ENCODE measurements at places on chromosomes 6 and 20.

DNA sequence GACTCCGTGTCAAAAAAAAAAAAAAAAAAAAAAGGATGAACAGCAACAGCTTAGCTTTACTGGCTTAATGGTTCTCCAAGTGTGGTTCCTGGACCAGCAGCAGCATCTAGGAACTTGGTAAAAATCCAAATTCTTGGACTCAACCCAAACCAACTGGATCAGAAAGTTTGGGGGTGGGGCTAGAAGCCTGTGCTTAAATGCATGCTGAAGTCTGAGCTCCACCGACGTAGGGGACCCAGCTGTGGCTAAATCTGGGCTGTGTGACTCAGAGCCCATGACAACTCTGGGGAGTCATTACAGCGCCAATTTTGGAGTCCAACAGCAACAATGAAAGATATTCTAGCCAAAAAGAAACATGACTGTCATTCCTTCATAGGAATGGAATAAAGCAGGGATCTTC lies 13.6 kb upstream of the CHD6 start:
- DNase-seq, result peak; percentile 80

GRCh38 chr20:47405775-47406325 lies 49.4 kb upstream of the ZMYND8 start:
- no peak for DNase-seq

DNA sequence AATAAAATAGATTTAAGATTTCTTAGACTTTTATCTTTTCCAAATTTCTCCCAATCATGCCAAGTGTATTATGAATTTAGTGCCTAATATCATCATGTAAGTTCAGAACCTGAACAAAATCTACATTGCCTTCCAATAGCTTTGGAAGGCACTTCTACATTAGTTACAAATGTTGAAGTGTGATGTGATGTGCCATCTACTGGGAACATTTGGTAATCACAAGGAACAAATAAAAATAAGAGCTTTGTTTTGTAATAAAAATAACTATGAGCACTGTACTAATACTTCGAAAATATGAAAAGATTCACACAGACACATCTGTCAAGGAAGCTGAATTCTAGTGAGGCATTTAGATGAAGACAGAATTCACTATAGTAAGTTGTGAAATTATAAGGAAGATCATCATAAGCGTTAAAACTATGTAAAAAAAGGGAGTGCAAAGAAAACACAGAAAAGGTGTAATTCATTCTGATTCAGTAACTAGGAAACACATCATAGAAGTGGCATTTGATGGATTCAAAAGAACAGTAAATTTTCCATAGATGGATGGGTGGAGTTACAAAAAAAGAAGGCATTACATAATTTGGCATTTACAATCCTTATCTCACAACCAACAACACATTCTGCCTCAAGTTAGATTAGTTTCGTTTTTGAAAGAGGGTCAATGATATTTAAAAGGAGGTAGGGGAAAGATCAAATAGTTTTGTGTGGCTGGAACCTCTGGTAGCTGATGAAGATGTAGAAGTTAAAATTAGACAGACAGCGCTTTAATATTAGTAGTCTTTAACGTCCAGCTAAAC lies 161.0 kb downstream of the ASCC3 start:
- no peak for DNase-seq

- no peak for DNase-seq
Observed at GRCh38 chr6:20835315-20836010, 301.2 kb downstream of the CDKAL1 start.

DNA sequence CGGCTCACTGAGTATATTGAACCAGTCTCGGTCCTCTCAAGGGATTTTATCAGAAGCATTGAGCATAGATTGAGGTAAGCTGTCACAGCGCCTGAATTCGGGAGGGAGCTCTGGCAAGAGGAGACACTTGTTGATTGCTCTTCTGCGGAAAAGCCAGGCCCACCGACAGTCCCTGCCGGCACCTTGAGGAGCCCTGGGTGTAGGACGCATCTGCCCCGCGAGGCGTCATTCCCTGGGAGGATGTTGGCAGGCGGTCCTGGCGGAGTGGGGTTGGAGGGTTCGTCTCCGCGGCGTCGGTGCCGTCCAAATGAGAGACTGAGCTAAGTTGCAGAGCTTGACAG lies 843 bp downstream of the FBXO9 start:
- DNase-seq, result no peak

DNA sequence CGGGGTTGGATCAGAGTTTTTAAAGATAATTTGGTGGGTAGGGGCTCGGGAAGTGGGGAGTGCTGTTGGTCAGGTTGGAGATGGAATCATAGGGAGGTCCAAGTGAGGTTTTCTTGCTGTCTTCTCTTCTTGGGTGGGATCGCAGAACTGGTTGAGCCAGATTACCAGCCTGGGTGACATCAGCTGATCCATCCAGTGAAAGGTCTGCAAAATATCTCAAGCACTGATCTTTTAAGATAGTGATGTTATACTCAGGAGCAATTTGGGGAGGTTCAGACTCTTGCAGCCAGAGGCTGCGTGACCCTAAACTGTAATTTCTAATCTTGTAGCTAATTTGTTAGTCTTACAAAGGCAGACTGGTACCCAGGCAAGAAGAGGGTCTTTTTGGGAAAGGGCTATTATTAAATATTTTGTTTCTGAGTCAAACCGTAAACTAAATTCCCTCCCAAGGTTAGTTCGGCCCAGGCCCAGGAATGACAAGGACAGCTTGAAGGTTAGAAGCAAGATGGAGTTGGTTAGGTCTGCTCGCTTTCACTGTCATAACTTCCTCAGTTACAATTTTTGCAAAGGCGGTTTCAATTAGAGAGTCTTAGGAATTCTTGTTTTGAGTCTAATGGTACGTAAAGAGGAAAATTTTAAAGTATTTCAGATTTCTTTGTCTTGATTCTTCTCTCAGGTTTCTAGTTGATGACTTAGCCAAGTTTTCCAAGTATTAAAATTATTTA lies 53.1 kb downstream of the SCAF8 start:
- no peak for DNase-seq

DNA sequence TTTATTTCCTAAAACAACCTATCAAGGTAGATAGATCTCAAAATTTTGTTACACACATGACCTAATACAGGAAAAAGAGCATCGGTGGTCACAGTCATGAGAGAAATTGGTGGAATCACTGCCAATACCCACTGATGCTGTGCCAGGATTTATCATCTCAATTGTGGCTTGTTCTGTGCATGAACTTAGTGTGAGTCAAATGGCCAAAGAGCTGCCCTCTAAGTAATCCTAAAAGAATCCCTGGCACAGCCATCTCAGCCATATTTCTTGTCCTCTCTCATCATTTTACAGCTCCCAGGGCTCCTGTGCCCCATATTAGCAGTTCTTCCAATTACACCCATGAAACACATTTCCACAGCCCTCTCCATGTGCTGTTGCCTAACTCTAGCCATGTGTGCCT lies 6.1 kb downstream of the GSTA5 start:
- no peak for DNase-seq

DNA sequence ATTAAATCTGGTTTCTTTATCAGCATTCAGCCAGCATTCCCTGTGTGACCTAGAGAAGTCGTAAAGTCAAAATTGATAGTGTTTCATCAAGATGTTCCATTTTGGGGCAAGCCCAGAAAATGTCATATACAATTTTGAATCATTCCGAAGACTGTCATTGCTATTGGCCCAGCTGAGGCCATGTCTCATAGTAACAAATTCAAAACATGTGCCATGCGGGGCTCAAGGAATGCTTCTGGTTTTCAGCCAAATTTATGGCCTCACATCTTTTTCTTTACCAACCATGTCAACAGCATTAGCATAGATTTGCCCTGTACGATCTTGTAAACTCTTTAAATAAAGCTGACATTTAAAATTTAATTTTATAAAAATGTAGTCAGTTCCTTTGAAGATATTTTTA lies 314.7 kb downstream of the PAX1 start:
- no peak for DNase-seq

GRCh38 chr20:10654630-10655029 lies 19.2 kb downstream of the JAG1 start:
- no peak for DNase-seq

- no peak for DNase-seq
Observed at GRCh38 chr20:41125530-41126457, 11.5 kb upstream of the PLCG1 start.

GRCh38 chr6:6001443-6001842 lies 5.3 kb downstream of the NRN1 start:
- DNase-seq, result no peak

DNA sequence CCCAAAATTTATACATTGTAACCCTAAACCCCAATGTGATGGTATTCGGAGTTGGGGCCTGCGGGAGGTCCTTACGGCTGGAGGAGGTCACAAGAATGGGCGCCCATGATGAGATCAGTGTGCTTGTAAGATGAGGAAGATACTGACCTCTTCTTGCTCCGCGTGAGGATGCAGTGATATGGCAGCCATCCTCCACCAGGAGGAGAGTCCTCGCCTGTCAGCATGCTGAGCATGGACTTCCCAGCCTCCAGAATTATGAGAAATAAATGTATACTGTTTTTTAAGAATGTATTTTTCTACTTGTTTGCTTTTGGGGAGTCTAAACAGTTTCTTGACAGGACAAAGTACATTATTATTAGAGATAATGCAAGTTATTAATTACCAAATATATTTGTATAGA lies 8.7 kb upstream of the SYNDIG1 start:
- DNase-seq, result no peak

DNA sequence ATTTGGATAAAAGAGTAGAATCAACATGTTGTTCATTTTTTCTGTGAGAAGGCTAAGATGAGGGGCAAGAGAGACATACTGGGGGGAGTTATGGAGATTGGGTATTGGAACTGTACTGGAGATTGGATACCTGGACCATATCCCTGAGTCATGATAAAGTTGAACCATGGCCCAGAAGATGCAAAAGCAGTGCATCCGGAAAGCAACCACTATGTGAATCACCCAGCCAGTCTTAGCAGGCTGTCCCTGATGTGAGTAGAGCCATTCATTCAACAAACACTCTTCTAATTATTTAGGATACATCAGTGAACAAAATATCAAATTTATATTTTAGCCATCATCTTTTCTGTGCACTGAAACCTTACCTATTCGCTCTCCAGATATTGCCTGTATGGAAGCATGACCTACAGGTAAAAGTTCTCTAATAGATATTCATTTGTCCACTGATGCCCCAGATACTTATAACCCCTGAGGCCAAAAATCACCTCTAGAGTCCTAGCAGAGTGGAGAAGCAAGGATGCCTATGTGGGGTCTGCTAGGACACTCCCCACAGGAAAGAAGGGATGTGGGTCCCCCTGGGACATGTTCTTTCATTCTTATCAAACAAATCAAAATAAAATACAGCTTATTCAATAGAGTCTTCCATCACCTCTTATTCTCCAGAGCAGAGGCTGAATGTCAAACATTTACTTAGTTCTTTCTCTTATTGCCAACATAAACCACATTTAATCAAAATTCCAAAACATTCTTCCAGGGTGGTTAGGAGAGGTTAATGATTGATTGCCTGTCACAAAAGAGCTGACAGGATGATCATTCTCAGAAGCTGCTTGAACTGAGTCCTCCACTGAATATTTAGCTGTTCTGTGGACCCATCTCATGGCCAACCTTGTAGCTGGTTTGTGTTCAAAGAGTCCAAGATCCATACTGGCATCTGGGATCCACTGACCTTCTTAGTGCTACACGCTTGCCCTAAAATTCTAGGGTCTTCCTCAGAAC lies 37.0 kb upstream of the PKHD1 start:
- no peak for DNase-seq

DNA sequence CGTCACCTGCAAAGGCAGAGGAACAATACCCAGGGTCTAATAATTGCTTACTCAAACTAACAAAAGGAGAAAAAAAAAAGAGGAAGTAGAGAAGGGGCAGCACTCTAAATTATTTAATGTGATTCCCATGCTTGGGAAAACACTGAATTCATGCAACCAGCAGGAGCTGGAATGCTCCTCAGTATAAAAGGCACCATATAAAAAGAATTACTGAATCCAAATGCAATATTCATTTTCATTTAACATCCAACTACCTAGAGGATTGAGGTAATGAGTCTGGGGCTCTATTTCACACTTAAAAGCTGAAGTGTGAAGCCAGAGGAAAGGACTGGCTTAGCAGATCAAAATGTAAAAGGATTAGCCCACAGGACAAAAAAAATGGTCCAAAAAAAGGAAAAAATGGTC lies 8.7 kb downstream of the B4GALT5 start:
- no peak for DNase-seq

GRCh38 chr20:11118802-11119380 lies 445.1 kb upstream of the JAG1 start:
- DNase-seq, result no peak

GRCh38 chr20:42110301-42110700 lies 492.1 kb upstream of the CHD6 start:
- no peak for DNase-seq

DNA sequence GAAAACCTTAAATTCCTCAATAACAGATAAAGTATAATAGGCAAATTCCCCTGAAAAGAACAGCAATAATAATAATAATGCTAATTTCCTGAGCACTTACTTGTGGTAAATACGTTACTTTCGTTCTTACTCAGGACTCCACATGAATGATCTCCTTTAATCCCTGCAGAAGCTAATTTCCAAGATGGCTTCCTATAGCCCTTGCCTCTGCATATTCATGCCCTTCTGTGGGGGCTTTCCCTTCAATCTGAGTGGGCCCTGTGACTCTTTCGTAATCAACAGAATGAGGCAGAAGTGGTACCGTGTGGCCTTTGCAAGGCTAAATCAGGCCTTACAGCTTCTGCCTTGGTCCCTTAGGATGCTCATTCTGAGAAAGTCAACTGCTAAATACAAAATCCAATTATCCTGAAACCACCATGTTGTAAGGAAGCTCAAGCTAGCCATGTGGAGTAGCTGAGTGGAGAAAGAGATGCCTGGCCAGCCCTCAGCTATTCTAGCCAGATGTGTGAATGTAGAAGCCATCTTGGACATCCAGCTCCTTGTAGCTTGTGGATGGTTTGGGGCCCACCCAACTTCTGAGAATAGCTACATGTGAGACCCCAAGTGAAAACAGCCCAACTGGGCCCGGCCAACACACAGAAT lies 50.5 kb downstream of the MCUR1 start:
- DNase-seq, result no peak

GRCh38 chr6:104957301-104958177 lies 632 bp downstream of the LIN28B start:
- DNase-seq, result no peak

DNA sequence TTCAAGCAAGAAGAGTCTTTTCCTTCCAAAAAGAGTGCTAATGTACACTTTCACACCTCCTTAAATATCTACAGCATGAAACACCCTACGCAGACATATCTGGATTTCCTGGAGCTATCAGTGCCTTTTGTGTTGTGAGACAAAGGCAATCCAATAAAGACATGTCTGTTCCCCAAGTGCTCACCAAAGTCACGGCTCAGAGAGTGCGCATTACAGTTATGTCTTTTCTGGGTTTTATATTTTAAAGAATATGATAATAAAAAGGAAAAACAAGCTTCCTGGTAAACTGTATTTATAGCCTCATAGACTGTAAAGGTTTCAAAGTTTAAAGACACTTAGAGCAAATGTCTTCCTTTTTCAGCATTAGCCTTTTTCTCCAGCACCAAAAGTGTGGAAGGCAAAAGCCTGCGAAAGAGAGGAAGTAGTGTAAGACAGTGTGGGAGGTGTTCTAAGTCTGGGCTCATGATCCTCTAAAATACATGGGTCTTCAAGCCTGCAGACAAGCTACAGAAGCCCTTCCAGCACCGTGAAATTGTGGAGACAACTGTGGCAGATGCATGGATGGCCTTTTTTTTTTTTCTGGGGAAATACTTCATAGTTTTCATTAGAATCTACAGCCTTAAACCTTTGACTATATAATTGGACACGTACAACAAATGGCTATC lies 135.0 kb upstream of the SLC35B3 start:
- no peak for DNase-seq

GRCh38 chr6:38676236-38676973 lies 26.5 kb downstream of the GLO1 start:
- DNase-seq, result no peak
